ENCODE measurements at places on chromosomes 6 and 20. TPM values are rescaled to one million over a fixed set of nuclear protein-coding genes. Genes with fewer than 3 reads are reported as not detected.
A peak's percentile ranks its signal among the peaks of the same experiment; 100 is the strongest.

DNA sequence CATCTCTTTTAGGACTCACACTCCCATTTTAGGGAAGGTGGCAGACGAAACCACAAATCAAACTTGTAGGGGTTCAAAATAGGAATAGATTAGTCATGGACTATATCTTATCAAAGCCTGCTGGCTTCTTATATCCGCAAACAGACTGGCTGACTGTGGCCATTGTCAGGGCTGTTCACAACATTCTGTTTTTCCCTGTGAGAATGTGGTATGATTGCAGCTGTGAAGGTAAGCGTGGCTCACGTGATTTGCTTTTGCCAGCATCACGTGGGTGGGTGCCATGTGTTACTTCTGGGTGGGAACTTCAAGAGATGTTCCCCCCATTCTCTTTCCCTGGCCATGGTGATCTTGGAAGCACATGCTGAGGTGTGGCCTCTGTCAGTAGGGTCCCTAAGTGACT, 5.9 kb downstream of the IP6K3 start:
- DNase-seq: no peak

GRCh38 chr6:13762611-13763441, 51.2 kb upstream of the RANBP9 start:
- peak; percentile 66 for DNase-seq

GRCh38 chr6:98894810-98895209, 52.9 kb downstream of the FBXL4 start:
- no peak for DNase-seq

DNA sequence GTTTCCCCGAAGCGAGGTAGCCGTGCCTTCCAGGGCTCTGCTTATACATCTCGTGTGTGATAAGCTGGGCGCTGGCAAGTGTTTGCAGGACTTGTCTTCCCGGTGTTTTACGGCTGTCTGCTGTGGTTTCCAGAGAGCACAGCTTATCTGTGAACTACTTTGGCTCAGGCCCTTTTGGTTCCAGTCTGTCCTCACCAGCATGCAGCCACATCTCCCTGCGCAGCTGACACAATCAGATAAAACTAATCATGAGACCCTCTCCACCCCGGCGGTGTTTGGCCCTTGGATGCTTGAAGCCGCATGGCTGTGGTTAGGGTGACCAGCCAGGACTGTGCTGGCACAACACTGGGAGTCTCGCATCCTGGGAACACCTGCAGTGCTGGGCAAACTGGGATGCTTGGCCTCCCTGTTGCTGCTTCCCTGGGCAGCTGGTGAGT, 241.8 kb upstream of the FOXQ1 start:
- DNase-seq: no peak

DNA sequence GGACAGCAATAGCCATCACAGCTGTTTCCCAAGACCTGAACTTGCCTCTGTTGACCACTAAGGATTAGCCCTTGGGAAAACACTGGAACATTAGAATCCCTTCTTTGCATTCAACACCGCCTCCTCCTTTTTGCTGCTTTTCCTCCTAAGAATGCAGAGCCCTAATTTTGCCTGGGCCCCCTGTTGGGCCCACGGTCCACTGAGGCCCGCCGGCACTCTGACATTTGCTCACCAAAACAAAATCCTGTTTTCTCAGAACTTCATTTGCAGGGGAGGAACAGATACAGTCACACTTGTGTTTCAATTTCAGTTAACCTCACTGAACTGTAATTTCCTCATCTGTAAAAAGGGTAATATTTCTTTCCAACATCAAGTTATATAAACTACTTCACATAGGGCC, 116.0 kb upstream of the JARID2 start:
- DNase-seq: no peak

- DNase-seq: no peak
Measured at GRCh38 chr6:10347561-10348327, 67.1 kb downstream of the TFAP2A start.

Gene PTGIS
- total RNA-seq: 101 TPM

Gene PDYN
- not detected for total RNA-seq
